GM23248 (cell line): ENCODE measurements at places on chromosomes 5 and 9.
A peak's percentile ranks its signal among the peaks of the same experiment; 100 is the strongest.

- no peak overlapping the region for H3K27ac ChIP-seq
- peak overlapping the region; percentile 80 for H3K4me3 ChIP-seq
- DNase-seq = peak; percentile 62
- H3K36me3 ChIP-seq = no peaks in the 10 kb centered on the region
Observed at GRCh38 chr9:36137392-36138004, 965 bp downstream of the GLIPR2 start.

- no peaks in the 10 kb centered on the region for H3K36me3 ChIP-seq
- peak; percentile 14 for DNase-seq
- no peak overlapping the region for H3K27ac ChIP-seq
Observed at GRCh38 chr5:58381566-58381965, 78.3 kb downstream of the PLK2 start.

- no peaks in the 10 kb centered on the region for H3K27me3 ChIP-seq
- H3K36me3 ChIP-seq = no peaks in the 10 kb centered on the region
- DNase-seq = no peak
- no peak overlapping the region for H3K4me3 ChIP-seq
- H3K27ac ChIP-seq = no peak overlapping the region
- no peaks in the 10 kb centered on the region for H3K4me1 ChIP-seq
Observed at GRCh38 chr9:99660191-99660636, 161.5 kb upstream of the NR4A3 start.

GRCh38 chr9:36470643-36471290, 70.7 kb upstream of the RNF38 start:
- no peaks in the 10 kb centered on the region for H3K27me3 ChIP-seq
- peak overlapping the region; percentile 79 for H3K4me3 ChIP-seq
- peak overlapping the region; percentile 83 for H3K27ac ChIP-seq
- no peaks in the 10 kb centered on the region for H3K36me3 ChIP-seq

DNA sequence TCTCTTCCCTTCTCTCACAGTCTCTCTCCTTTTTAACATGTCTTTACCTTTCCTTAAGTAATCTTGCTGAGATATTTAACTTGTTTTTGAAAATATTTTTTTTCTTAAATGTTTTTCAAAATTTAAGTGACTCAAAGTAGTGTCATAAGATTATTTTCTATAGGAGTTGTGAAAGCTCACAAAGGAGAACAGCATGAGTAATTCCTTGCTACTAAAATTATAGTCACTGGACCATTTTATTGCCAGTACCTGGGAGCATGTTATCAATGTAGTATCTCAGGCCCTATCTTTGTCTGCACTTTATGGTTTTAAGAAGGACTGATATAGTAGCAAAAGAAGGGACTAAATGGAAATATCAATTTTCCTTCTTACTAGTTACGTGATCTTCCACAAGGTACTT, 181.9 kb downstream of the TMEM232 start:
- no peak overlapping the region for H3K27ac ChIP-seq
- peak; percentile 57 for DNase-seq
- H3K27me3 ChIP-seq = no peaks in the 10 kb centered on the region
- peaks cover 16% of the 10 kb centered on the region for H3K4me1 ChIP-seq
- no peaks in the 10 kb centered on the region for H3K36me3 ChIP-seq
- no peak overlapping the region for H3K4me3 ChIP-seq

DNA sequence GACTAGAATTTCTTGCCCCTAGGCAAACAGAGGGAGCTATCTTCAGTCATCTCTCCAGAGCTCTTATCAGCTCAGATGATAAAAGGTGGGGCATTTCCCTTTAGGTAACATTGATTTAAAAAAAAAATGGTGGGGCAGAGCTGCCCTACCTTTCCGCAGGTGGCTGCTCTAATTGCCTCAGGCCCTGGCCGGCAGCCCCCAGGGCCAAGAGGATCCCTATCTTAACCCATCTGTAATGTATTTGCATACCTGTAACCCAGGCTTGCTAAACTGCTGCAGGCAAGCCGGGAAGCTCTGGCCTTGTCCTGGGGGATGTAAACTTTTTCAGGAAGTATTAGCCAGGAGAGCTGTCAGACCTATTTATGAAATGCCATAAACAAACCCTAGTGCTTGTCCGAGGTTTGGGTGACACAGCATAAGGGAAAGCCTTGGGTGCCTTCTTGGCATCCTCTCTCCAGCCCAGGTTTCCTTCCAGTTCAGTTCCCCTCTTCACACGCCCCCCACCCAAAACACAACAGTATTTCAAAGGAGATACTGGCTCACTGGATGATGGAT, 20.9 kb upstream of the ZSWIM6 start:
- H3K4me1 ChIP-seq = peaks cover 54% of the 10 kb centered on the region
- H3K4me3 ChIP-seq = no peak overlapping the region
- no peaks in the 10 kb centered on the region for H3K36me3 ChIP-seq
- no peak overlapping the region for H3K27ac ChIP-seq
- DNase-seq = no peak

- H3K27me3 ChIP-seq = no peaks in the 10 kb centered on the region
- peak overlapping the region; percentile 97 for H3K27ac ChIP-seq
- H3K36me3 ChIP-seq = peaks cover 6% of the 10 kb centered on the region
- H3K4me3 ChIP-seq = peak overlapping the region; percentile 87
- peaks cover 47% of the 10 kb centered on the region for H3K4me1 ChIP-seq
Observed at GRCh38 chr5:181246276-181247049, 2.8 kb upstream of the RACK1 start.

DNA sequence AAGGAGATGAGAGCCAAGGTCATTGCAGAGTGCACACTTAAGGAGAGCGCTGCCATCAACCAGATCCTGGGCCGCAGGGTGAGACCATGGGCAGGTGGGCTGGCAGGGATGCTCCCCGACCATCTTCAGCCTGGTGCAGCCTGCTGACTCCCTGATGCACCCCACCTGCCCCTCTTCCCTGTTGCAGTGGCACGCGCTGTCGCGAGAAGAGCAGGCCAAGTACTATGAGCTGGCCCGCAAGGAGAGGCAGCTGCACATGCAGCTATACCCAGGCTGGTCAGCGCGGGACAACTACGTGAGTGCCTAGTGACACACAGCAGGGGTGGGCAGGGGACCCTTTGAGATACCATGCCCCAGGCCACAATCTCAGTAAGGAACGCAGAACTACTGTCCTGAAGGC, 28.3 kb downstream of the TCF7 start:
- H3K36me3 ChIP-seq = peaks cover 6% of the 10 kb centered on the region; the same call in 1 of the 2 replicates
- no peak overlapping the region for H3K4me3 ChIP-seq
- H3K27ac ChIP-seq = no peak overlapping the region
- peaks cover 20% of the 10 kb centered on the region for H3K4me1 ChIP-seq
- no peaks in the 10 kb centered on the region for H3K27me3 ChIP-seq
- DNase-seq = no peak

- no peak overlapping the region for H3K4me3 ChIP-seq
- H3K36me3 ChIP-seq = peaks cover 45% of the 10 kb centered on the region
- H3K4me1 ChIP-seq = peaks cover 10% of the 10 kb centered on the region
- H3K27me3 ChIP-seq = no peaks in the 10 kb centered on the region
- H3K27ac ChIP-seq = no peak overlapping the region
Observed at GRCh38 chr5:177142098-177142611, 8.6 kb downstream of the NSD1 start.

- H3K36me3 ChIP-seq = no peaks in the 10 kb centered on the region
- no peak overlapping the region for H3K4me3 ChIP-seq
- no peak for DNase-seq
- H3K4me1 ChIP-seq = no peaks in the 10 kb centered on the region
Observed at GRCh38 chr5:168393773-168394172, 92.5 kb upstream of the RARS1 start.

DNA sequence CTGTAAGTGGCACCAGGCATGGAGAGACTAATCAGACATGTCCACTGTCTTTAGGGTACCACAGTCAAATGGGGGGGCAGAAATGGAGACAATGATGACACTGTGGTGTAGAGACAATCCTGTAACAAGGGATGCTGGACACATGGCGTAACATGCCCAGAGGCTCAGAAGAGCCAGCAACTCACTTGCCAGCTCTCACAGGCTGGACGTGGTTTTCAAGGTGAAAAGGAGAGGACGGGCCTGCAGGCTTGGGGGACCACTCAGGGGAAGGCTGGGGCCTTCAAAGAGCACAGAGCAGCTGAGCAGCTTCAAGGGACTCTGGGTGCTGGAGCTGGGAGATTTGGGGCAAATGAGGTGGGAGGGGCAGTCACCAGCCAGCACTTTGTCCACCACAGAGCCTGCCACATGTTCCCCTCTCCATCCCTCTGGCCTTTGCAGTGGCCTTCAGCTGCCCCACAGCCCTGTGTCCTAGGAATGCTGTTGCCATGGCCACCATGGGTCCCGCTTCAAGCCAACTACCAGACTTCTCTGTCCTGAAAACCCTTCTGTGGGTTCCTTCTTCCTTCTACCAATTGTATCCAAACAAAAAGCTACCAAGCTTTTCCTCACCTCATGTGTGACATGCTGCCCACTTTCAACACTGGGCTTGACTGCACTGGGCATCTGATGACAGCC, 140.4 kb downstream of the GABBR2 start:
- no peak overlapping the region for H3K27ac ChIP-seq
- no peaks in the 10 kb centered on the region for H3K27me3 ChIP-seq
- H3K36me3 ChIP-seq = no peaks in the 10 kb centered on the region
- no peaks in the 10 kb centered on the region for H3K4me1 ChIP-seq

DNA sequence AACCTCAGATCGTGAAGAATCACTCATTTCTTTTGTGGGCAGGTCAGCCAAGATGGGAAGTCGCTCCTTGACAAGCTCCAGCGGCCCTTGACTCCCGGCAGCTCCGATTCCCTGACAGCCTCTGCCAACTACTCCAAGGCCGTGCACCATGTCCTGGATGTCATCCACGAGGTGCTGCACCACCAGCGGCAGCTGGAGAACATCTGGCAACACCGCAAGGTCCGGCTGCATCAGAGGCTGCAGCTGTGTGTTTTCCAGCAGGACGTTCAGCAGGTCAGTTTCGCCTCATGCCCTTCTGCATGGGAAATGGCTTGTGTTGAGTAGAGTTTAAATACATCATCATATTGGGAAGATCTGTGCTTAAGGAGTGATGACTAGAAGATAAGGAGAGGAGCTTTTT, 173.3 kb downstream of the TRIO start:
- H3K27ac ChIP-seq = no peak overlapping the region
- no peaks in the 10 kb centered on the region for H3K27me3 ChIP-seq
- H3K4me1 ChIP-seq = no peaks in the 10 kb centered on the region

DNA sequence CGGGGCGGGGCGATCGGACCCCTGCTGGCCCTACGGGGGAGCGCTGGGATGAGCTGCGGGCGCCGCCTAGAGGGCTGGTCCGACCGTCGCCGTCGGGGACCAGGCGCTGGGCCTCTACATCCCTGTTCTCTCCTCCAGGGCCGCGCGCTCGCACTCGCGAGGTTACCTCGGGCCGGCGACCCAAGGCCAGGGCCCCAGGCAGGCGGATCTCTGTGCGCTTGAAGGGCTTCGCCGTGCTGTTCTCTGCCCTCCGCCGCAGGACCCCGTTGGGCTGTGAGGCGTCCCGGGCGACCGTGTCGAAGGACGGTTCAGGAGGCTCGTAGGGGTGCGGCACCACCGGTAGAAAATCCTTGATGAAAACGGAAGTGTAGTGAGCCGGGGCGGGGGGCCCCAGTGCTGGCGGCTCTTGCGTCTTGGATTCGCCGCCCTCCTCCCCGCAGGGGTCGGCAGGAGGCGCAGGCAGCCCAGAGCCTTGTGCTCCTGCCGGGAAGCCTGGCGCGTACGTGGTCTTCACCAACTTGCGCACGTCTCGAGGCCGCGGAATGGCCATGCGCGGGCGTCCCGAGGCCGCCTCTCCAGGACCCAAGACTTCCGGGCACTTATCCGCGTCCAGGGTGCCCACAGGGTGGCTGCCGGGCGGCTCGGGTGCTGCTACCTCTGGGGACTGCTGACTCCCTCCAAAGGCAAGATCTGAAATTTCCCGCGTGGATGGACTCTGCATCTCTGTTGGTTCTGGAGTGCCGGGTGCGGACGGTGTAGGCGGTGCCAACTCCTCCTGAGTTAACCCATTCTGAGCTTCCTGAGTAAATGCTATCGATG, 2.0 kb downstream of the PROB1 start:
- DNase-seq = peak; percentile 77
- no peaks in the 10 kb centered on the region for H3K36me3 ChIP-seq
- H3K4me1 ChIP-seq = 0 out of 2 replicates have a peak, but pooled peaks cover 4% of the 10 kb centered on the region
- H3K27me3 ChIP-seq = peaks cover 9% of the 10 kb centered on the region
- H3K4me3 ChIP-seq = peak overlapping the region; percentile 65
- no peak overlapping the region for H3K27ac ChIP-seq

- H3K4me1 ChIP-seq = peaks cover 33% of the 10 kb centered on the region
- no peak overlapping the region for H3K27ac ChIP-seq
- no peaks in the 10 kb centered on the region for H3K27me3 ChIP-seq
- no peak overlapping the region for H3K4me3 ChIP-seq
- H3K36me3 ChIP-seq = no peaks in the 10 kb centered on the region
- DNase-seq = peak; percentile 26
Observed at GRCh38 chr5:34538026-34538672, 118.0 kb upstream of the RAI14 start.

DNA sequence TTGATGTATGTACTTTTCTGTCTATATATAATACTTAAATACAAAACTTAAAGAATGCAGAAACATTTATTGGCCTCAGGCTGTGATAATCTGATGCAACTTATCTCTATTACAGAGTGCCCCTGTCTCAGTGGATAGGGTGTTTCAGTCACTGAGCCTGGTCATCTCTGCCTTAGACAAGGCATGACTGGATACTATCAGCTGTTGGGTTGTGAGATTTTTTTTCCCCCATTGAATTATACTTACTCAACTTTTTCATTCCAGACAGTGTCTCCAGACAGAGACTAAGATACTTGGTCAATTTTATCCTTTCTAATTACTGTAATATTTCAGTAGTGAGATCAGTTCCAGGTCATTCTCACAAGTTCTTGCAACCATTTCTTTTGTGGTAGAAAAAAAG, 26.7 kb downstream of the XRCC4 start:
- H3K4me1 ChIP-seq = no peaks in the 10 kb centered on the region
- peak; percentile 60 for DNase-seq
- H3K36me3 ChIP-seq = no peaks in the 10 kb centered on the region
- no peaks in the 10 kb centered on the region for H3K27me3 ChIP-seq
- no peak overlapping the region for H3K4me3 ChIP-seq
- H3K27ac ChIP-seq = peak overlapping the region; percentile 29; the same call in 1 of the 2 replicates

GRCh38 chr9:103183701-103184171, 188.6 kb downstream of the CYLC2 start:
- H3K27ac ChIP-seq = no peak overlapping the region
- no peaks in the 10 kb centered on the region for H3K36me3 ChIP-seq
- H3K27me3 ChIP-seq = no peaks in the 10 kb centered on the region

DNA sequence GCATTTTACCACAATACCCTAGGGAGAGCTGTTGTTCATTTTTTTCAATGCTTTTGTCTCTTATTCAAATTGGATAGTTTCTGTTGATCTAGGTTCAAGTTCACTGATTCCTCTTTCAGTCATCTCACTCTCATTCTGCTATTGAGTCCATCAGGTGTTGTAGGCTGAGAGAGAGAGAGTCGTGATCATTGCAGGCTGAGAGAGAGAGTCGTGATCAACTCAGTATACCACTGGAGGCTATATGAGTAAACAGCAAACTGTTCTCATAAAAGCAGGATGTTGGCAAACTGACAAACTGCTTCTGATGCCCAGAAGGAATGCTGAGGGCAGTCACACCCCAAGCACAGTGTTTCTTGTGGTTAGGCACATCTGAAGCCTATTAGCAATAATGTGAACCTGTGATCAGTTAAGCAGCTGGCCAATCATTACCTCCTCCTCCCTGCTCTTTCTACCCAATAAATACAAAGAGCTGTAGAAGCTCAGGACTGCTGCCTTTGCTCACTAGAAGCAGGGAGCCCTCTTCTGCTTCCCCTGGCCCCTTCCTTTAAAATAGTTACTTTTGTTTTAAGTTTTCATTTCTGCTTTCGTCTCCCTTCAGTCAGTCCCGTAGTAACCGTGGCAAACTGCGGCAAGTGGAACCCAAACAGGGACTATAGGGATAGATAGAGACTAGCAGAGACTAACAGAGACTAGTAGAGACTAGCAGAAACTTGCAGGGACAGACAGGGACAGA, 476.1 kb upstream of the ACO1 start:
- H3K27me3 ChIP-seq = no peaks in the 10 kb centered on the region
- no peak overlapping the region for H3K4me3 ChIP-seq
- H3K27ac ChIP-seq = no peak overlapping the region
- no peaks in the 10 kb centered on the region for H3K4me1 ChIP-seq
